ENCODE measurements at places on chromosomes 5 and 9.

DNA sequence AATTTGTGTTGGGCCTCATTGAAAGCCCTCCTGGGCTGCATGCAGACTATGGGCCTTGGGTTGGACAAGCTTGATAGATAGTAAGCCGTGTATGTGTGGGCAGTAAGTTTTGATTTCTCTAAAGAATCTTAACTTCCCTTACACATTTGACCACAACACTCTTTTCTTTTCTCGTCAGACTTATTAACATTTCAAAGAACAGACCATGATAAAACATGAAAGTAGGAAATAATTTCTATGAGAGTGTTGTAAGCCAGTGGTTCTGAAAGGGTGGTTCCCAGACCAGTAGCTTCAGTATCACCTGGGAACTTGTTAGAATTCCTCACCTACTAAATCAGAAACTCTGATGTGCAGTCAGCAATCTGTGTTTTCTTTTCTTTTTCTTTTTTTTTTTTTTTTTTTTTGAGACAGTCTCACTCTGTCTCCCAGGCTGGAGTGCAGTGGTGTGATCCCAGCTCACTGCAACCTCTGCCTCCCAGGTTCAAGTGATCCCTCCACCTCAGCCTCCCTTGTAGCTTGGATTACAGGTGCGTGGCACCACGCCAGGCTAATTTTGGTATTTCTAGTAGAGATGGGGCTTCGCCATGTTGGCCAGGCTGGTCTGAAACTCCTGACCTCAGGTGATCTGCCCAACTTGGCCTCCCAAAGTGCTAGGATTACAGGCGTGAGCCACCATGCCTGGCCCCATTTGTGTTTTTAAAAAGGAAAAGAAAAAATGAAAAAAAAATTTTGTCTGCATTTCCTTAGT, 20.0 kb upstream of the GCNT1 start:
- no peak for DNase-seq

GRCh38 chr5:24477958-24478357, 166.8 kb downstream of the CDH10 start:
- no peak for DNase-seq

DNA sequence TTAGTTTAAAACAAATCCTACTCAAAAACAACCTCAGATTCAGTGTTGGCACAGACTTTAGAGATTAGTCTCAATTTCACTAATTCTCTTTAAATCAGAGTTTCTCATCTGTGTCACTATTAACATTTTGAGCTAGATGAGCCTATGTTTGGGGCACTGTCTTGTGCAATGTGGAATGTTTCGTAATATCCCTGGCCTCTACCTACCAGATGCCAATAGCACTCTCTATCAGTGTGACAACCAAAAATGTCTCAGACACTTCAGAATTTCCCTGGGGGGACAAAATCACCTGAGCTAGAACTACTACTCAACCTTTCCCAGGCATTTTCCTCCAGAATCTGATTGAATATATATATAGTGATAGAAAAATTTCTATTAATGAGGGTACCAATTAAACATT, 465.2 kb upstream of the RGMB start:
- no peak for DNase-seq

DNA sequence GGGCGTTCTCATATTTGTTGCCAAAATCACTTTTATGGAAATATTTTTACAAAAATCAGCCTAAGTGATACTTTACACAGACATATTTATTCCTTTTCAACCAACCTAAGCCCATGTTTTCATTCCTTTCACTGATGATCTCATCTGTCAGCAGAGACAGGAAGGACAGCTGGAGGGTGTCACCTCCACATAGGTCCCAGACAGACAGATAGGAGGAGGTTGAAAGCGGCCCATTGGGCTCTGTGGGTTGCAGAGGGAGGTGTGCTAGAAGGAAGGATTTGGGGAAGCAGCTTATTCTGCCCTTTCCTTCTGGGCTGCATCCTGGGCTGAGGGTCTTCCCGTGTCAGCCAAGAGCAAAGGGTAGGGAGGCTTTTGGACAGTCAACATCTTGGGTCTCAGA, 26.0 kb upstream of the SEMA4D start:
- peak; percentile 80 for DNase-seq

- no peak for DNase-seq
Observed at GRCh38 chr9:36640771-36641381, 68.2 kb downstream of the MELK start.

GRCh38 chr9:109062543-109062942, 49.2 kb upstream of the CTNNAL1 start:
- DNase-seq: no peak

DNA sequence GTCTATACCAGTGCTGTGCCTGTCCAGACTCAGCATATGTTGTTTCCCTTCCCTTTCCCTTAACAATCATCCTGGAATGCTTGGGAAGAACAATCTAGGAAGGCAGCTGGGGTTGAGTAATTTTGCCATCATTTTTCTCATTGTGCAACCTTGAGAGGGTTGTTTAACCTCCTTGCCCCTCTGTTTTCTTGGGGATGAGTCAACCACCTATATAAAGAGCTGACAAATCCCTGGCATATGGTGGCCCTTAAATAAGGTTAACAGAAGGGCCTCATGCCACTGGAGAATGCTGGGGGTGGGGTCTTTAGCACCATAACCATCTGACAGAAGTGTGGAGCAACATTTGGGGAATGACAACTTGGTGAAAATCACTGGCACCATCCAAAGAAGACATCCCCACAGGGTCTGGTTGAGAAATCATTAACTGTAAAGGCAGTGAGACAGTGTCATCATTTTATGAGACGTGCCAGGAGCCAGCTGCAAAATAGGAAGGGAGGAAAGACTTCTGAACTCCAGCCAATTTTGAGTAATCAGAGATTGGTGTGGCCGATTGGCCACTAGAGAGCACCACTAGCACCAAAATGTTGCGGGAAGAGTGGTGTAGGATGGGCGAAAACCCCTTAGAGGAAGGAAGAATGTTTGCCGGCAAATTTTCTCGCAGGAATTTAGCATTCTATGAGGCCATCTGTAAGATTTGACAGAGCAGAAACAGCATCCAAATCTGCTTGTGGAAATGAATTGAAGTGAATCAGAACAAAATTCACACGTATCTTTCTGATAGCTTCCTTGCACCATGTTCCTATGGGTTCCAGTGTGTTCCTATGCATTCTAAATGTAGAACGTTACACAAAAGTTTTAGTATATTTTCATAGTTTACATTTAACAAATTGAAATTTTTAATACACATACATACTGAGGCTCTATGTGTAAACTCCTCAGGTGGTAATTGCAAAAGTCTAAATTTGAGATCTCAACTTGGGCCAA, 113.8 kb downstream of the MSX2 start:
- DNase-seq: no peak

- DNase-seq: no peak
Observed at GRCh38 chr5:158226496-158226895, 367.6 kb upstream of the CLINT1 start.

DNA sequence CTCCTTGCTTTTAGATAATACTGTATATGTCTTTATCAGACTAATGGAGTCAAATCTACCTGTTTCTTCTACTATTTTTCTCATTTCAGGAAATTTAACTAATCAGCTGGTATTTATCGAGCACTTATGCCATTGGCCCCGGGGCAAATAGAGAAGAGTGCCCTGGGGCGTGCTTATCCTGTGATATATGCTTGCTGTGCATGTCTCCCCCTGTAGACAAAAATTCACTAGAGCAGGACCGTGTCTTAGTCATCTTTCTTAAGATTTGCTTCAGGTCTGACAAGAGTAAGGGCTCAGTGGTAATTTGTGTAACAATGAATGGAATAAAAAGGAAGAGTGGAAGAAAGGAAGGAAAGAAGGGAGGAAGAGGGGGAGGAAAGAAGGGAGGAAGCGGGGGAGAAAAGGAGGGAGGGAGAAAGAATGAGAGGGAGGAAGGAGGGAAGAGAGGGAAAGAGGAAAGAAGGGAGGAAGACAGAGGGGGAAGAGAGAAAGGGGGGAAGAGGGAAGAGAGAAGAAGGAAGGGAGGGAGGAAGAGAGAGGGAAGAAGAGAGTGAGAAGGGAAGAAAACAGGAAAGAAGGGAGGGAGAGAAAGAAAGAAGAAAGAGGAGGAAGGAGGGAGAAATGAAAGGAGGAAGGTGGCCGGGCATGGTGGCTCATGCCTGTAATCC, 295.7 kb upstream of the PANK3 start:
- DNase-seq: no peak

- no peak for DNase-seq
Observed at GRCh38 chr5:132375957-132376356, 6.4 kb downstream of the SLC22A5 start.

GRCh38 chr9:132267660-132268059, 87.1 kb downstream of the SETX start:
- no peak for DNase-seq

DNA sequence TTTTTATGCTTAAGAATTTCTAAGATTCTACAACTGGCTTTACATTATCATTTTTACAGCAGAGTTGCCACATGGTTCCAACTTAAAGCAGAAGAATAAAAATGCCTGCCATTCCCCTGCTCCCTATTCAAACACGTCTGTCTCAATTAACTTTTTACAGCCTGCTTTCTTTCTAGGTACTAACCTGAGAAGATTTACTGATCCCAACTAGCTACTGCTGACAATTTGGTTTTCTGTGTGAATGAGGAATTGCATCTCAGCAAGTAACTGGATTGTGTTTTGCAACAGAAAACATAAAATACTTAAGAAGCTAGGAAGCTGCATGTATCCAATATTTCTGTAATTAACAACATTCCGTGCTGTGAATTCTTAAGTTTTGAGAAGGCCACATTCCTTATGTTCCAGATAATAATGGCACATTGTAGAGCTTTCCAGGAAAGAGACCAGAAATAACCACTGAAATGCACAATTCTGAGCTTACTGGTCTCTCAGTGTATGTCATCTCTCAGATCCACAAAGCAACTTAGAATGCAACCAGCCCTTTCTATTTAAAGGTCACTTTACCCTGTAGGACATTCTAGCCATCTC, 306.8 kb upstream of the NMUR2 start:
- no peak for DNase-seq

DNA sequence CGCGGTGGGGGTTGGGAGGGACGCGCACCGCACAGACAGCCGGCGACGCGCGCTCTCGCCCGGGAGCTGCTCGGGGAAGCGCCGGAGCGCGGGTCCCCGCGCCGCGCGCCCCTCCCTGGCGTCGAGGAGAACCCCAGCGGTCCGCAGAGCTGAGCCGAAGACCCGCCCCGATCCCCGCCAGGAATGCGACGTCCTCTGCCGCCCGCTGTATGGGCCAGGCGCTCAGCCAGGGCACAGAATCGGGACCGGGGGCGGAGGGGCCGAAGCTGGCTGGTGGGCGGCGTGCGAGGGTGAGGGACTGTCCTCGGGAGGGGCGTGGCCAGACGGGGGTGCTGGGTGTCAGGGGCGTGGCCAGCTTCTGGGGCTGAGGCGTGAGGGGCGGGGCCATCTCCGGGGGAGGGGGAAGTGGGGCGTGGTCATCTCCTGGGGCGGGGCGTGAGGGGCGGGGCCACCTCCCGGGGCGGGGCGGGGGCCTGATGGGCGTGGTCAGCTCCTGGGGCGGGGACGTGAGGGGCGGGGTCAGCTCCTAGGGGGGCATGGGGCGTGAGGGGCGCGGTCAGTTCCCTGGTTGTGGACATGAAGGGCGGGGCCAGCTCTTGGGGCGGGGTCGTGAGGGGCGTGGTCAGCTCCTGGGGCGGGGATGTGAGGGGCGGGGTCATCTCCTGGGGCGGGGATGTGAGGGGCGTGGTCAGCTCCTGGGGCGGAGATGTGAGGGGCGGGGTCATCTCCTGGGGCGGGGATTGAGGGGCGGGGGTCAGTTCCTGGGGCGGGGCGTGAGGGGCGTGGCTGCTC, 965 bp downstream of the PTGDS start:
- peak; percentile 64 for DNase-seq

DNA sequence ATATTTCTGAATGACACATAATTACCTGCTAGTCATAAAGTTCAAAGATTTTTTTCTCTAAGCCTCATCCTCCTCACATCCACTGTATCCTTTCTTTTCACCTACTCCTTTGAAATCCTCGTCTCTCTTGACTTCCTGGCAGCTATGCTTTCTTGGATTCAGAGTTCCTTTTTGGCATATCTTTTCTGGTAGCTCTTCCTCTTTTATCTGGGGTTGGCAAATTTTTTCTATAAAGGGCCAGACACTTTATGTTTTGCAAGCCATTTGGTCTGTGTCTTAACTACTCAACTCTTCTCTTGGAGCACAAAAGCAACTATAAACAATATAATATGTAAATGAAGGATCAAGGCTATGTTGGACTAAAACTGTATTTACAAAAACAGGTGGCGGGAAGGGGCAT, 197.5 kb downstream of the KIAA0825 start:
- DNase-seq: no peak

DNA sequence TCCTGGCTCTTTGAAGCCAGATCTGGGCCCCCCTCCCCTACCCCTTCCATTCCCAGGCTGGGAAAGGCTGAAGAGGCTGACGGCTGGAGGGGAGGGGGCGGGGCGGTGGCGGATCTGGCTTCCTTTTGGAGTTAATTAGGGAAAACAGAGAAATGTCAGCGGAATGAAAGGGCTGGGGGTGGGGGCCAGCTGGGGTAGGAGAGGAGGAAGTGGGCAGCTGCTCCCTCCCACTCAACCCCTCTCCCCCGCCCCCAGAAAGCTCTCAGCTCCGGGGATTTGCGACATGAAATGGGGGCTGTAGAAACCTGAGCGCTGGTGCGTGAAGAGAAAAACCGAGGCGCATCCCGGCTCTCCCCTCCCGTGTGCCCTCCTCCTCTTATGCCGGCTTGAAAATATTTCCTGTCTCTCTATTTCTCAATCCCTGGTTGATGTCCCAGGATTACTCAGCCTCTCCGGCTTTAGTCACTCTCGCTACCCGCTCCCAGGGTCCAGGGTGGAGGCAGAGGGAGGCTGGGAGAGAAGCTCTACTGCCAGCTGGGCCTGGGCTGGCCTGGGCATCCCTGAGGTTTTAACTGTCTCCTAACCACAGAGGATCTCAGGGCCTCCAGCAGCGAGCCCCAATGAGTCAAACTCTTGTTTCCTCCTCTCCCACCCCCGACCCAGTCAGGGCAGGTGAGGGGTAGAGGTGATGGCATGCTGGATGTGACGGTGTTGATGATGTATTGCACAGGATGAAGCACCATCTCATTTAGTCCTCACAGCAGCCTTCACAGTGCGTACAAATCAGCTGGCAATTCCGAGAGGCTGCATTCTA, 20.1 kb downstream of the PCDHGC5 start:
- no peak for DNase-seq
